ENCODE measurements at places on chromosomes 2 and 18. TPM values are rescaled to one million over a fixed set of nuclear protein-coding genes. Genes with fewer than 3 reads are reported as not detected.

Gene KIF5C
- total RNA-seq, result 18.6 TPM

Gene SLC11A1
- not detected for total RNA-seq

Gene SP140
- total RNA-seq, result 98.8 TPM

Gene POTEI
- total RNA-seq, result not detected

Gene COBLL1
- total RNA-seq, result not detected

Gene SKOR2
- total RNA-seq, result not detected

Gene CNGA3
- not detected for total RNA-seq
